NT2/D1 (cell line): ENCODE measurements at places on chromosomes 3 and 15.
A peak's percentile ranks its signal among the peaks of the same experiment; 100 is the strongest.

GRCh38 chr3:146589899-146590508 lies 15.1 kb downstream of the PLSCR5 start:
- peak; percentile 9 for DNase-seq

DNA sequence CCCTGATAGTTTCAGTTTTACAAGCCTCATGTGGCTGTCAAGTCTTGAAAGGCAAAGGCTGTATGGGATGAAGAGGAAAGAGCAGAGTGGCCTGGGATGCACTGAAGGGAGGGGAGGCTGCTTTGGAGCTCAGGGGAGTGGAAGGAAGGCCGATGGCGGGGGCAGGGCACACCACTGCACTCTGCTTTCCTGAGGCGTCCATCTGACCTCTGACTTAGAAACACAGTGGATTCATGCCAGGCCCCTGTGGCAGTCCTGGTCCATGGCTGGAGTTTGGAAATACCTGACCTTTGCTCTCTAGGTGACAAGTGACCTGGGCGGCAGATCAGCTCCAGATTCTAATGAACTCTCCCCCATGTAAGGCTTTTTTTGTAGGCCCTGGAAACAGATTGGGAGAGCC lies 19.0 kb downstream of the FAH start:
- DNase-seq: no peak

DNA sequence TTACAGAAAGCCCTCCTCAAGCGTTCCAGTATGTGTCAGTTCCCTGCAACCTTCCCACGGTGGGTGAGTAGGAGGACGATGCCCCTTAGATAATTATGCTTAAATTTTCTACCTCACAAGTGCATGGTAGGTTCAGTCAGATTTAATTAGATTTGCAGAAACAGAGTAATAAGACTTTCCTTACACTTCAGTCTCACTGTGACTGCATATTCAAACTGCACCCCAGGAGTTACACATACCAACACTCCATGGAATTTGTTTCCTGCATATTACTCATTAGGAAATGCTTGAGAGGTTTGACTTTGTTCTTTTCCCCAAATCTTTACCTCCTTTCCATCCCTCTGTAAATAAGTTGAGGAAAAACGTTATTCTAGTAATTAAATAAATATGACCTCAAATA lies 108.8 kb downstream of the ARRDC4 start:
- no peak for DNase-seq

GRCh38 chr3:177429771-177430170 lies 232.5 kb upstream of the TBL1XR1 start:
- no peak for DNase-seq

GRCh38 chr3:101095693-101096430 lies 102.6 kb upstream of the ABI3BP start:
- DNase-seq: no peak

GRCh38 chr15:39948817-39949216 lies 14.9 kb downstream of the EIF2AK4 start:
- DNase-seq: no peak

GRCh38 chr3:177050501-177051237 lies 146.6 kb downstream of the TBL1XR1 start:
- DNase-seq: no peak

GRCh38 chr15:89364741-89365450 lies 30.3 kb upstream of the POLG start:
- no peak for DNase-seq

- DNase-seq: no peak
Observed at GRCh38 chr3:134620476-134621115, 30.2 kb downstream of the KY start.
